Suppressor macrophage (primary cell): ENCODE measurements at places on chromosomes 16 and 17.

DNA sequence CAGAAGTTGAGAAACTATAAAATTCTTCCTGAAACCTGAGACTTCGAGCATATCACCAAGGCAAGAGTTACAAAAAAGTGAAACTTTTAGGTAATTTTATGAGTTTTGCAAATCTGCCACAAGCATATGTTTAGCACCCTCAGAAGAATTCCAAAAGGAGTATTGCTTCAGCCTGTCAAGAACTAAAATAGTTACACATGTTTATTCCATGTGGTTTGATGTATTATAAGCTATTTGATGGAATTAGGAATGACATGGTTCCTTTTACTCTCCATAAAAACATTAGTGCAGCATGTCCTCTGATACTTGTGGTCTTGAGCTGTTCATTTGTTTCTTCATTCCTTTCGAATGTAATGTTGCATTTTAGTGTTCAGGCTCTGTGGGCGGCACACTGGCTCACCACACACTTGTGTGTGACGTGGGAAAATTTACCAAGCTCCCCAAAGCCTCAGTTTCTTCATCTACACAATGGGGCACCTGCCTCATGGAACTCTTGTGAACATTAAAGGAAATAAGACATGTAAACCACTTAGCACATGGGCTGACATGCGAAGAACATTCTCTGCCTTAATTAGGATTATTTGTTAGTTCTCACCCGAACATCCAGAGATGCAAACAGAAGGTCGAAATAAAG is 204.2 kb upstream of the FOXF1 start:
- DNase-seq = no peak

DNA sequence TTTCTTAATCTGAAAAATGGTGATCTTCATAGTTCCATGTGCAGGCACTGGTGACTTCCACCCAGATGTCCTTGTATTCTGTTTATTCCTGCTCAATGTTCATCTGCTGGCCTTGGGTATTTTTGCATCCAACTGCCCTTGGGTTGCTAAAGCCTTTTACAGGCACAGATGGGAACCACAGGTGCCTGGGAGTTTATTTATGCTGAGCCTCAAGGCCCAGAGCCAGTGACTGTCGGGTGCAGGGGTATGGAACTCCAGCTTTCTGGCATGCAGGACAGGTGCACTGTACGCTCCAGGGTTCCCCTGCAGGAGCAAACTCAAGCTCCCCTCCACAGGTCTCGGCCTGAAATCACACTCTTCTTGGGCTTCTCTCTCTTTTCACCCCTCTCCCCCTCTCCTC is 22.3 kb downstream of the DYNLRB2 start:
- no peak for DNase-seq

DNA sequence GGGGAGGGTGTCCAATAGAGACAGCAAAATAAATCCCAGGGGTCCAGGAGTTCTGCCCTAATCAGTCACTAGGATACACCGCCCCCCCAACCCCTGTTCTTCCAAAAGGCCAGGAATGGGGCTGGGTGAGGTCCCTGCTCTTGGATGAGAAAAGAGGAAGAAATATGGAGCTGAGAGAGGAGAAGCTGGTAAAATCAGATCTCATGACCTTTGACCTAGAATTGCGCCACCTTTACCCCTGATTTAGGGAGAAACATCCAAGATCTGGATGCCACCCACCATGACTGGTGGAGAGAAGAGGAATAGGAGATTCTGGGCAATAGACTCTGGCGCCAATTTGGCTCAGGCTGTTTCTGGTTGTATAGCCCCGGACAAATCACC is 707 bp upstream of the CACNB1 start:
- DNase-seq = peak; percentile 72

DNA sequence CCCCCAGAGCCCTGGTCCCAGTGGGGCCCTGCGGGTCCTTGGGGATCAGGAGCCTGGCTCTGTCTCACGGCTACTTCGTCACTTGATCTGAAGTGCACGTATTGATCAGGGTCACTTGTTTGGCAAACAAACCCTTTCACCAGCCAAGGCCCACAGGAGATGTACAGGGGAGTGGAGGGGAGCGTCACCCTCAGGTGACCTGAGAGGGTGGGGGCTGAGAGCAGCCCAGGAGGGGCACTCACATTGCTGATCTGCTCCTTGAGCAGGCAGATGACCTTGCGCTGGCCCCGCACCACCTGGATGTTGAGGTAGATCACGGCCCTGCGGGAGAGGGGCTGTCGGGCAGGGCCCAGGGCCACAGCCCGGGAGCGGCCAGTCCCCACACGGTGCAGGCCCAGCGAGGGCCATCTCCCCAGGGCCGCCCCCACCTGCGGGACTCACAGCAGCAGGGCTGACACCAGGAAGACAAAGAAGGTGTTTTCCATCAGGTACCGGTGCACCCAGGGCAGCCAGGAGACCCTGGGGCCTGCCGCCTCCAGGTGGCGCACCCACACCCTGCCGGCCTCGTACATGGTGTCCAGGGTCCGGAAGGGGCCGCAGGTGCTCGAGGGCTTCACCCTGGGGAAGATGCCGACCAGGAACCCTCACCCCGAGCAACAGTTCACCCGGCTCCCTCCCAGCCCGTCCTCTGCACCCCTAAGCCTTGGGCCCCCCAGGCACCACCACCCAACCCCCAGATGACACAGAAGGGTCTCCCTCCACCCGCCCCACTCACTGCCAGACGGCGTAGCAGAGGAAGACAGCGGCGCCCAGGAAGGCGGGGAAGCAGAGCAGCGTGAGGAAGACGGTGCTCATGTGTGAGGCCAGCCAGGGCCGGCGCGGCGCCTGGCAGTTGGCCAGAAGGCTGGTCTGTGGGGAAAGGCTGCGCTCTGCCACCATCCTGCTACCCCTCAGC is 11.3 kb downstream of the TMC6 start:
- DNase-seq = no peak

- no peak for DNase-seq
Observed at GRCh38 chr16:35146031-35146710, 1686.8 kb downstream of the TP53TG3F start.

DNA sequence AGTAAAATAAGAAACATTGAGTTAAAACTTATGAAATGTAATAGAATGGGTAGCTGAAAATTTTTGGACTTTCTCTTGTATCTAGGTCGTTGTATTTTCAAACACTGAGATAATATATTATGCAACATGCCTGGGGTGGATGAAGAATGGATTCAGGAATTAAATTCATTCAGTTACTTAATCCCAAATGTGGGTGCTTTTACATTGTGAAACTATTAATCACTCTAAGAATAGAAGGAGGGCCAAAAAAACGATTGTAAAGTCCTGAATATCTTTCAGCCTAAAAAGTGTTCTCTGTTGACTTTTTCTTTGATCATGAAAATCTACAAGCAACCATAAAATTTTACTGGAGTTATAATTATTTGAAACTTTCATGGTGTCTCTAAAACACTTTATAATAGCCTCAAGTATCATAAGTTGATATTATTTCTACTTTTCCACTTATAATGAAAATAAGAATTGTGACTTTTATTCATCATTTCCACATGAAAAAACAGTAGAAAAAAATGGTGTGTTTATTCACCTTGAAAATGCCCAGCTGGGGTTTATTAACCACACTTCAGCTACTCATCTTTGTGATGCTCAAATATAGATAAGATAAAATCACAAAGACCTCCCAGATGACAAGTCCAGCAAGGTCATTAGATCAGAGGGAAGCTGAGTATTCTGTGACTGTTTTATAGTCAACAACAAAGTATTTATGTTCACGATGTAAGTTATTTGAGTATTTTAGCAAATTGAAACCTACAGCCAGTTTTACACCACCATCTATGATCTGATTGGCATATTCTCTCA is 619.9 kb upstream of the SOX9 start:
- no peak for DNase-seq

- DNase-seq = no peak
Observed at GRCh38 chr17:78423961-78424675, 45.7 kb downstream of the PGS1 start.

- DNase-seq = no peak
Observed at GRCh38 chr17:82017612-82018151, 5.0 kb downstream of the CENPX start.

- DNase-seq = no peak
Observed at GRCh38 chr17:43464046-43464445, 19.7 kb upstream of the DHX8 start.

- DNase-seq = no peak
Observed at GRCh38 chr16:65842067-65842466, 524.4 kb upstream of the CDH5 start.
